Glomerular endothelial cell (primary cell): ENCODE measurements at places on chromosomes 4 and X.

DNA sequence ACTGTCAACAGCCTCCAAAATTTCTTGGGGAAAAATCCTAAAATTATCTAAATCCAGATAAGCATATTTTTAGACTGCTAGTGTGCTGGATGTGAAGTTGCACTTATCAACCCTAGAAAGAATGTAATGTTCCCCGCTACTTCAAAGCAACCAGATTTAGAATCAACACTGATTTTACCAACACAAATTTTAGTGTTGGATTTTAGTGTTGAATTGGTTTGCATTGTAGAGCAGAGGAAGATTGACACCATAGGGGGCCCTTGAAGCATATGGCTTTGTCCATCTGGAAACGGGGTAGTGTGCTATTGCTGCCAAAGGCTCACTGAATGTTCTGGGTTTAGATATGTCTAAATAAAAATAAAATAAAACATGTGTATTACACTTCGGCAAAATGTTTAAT lies 126.3 kb upstream of the EMCN start:
- no peak for DNase-seq

DNA sequence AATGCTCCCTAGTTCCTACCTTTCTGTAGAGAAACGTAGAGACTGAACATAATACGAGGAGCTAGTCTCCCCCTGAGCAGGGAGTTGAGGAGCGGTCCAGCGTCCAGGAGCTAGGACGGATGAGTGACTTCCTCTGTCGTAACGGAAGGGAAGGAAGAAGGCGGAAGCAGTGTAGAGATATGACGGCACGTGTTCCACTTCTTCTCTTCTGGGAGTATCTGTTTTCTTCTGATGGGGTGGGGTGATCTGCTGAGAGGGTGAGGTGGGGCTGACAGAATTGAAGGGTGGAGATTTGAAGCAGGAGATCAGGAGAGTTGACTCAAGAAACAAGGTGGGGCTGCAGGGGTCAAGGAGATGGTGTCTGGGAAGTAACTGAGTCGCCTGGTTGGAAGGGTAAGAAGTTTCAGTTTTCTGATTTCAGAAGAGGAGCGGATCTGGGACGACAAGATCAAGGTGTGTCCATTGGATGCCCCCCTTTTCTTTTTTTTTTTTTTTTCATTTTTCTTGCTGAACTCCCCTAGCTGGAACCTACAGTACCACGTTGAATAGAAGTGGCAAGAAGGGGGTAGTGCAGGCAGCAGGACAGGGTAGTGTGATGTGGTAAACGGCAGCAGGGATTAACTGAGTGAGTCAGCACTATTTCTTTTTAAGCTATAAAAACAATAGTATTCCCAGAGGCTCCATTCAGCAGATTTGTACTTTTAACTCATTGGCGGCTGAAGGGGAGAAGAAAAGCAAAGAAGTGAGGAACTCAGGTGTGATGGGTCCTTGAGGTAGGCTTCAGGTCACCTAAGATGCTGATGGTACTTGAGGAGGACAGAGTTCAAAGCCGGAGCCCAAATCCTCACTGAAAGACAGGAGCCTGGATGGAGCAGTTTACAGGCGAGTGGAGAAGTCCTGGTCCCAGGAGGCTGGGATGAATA lies 50.8 kb upstream of the SETD7 start:
- DNase-seq, result no peak

DNA sequence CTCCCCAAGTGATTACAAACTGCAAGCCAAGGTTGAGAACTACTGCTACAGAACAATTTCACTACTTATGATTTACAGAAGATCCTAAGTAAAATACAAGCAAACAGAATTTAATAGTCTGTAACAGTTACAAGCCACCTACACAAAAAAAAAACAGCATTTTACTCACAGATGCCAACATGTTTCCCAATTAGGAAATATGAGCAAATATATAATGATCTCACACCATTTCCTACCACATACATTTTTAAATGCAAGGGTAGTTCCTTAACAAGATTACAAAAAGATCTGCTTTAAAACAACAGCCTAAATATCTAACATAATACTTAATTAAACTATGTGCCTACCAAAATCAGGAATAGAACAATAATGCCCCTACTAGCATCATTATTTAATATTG lies 63.4 kb downstream of the EFHC2 start:
- no peak for DNase-seq

- no peak for DNase-seq
These were observed 164.7 kb downstream of the PCDH18 start for GRCh38 chr4:137367620-137368019.

DNA sequence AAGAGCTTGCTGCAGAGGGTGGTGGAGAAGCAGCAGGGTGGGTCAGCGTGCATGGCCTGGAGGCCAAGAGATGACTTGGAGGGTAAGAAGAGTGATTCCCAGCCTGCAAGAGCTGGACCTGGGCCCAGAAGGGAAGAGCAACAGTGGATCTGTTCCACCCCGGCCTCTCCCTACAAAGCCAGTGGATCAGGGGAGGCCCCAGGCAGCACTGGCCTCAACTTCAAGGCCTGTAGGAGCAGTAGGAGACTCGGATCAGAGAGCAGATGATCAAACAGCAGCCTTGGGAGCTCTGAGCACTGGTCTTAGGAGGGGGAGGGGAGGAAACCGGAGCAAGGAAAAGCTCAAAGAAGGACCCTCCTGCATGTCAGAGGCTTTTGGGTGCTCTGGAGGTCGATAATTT lies 7.6 kb downstream of the L1CAM start:
- DNase-seq, result no peak

DNA sequence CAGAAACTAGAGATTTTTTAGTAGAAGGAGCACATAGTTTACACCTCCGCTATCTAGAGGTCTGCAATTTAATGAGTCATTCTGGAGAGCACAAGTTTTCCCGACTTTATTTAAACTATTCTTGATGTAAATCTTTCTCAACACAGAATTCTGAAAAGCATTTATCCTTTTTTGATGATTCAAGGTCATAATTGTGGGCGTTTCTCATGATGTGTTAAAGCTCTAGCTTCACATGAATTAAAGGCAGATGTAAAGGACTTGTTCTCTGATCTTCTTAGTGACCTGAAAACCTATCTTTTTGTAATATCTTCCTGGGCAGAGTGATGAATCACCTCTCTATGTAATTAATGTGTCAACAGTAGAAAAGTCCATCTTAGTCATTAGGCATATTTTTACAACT lies 128.8 kb downstream of the COMMD8 start:
- no peak for DNase-seq
